ENCODE measurements at places on chromosomes 16 and 17. TPM values are rescaled to one million over a fixed set of nuclear protein-coding genes. Genes with fewer than 3 reads are reported as not detected.

Gene CDH11
- 70.6 TPM for total RNA-seq

Gene TPSAB1
- total RNA-seq = not detected

Gene NOTUM
- total RNA-seq = not detected

Gene NT5M
- total RNA-seq = 1.5 TPM

Gene CORO6
- total RNA-seq = 0.43 TPM

Gene TEKT1
- total RNA-seq = not detected

Gene TRPV3
- total RNA-seq = 0.21 TPM

Gene SLFN12L
- total RNA-seq = not detected

Gene TPPP3
- total RNA-seq = 0.24 TPM

Gene TNFRSF12A
- total RNA-seq = 560 TPM

Gene CA7
- not detected for total RNA-seq
